ENCODE measurements at places on chromosomes 3 and 15.

GRCh38 chr3:46471371-46471914 is 6.7 kb upstream of the LTF start:
- DNase-seq: no peak

GRCh38 chr3:94179059-94179458 is 116.2 kb downstream of the NSUN3 start:
- no peak for DNase-seq

DNA sequence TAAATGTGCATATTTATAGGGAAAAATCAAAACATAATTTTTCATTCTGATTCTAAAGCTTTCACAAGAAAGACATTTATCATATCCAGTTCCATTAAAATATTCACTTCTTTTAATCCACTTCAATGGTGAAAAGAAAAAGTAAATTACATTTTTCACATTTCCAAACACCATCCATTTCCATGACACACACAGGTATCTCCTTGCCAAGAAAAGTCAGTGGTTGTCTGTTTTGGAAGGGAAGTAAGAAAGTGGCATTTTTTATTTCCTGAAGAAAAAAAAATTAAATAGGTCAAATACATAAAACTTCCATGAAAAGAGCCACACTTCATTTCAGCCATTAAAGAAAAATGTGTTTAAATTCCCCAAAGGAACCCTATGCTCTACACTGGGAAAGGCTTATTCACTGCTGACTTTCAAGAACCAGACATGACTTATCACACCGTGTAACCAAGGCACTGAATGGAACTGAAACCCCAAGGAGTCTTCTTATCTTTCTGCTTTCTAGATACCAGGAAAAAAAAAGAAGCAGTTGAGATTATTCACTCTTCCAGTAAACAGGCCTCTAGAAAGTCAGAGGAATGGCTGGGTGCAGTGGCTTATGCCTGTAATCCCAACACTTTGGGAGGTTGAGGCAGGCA is 44.5 kb downstream of the OSBPL10 start:
- DNase-seq: no peak

GRCh38 chr15:73318463-73319351 is 50.1 kb downstream of the HCN4 start:
- peak; percentile 41 for DNase-seq

GRCh38 chr3:180981912-180982311 is 7.6 kb downstream of the DNAJC19 start:
- no peak for DNase-seq

GRCh38 chr3:151827816-151828215 is 13.9 kb downstream of the AADAC start:
- no peak for DNase-seq

DNA sequence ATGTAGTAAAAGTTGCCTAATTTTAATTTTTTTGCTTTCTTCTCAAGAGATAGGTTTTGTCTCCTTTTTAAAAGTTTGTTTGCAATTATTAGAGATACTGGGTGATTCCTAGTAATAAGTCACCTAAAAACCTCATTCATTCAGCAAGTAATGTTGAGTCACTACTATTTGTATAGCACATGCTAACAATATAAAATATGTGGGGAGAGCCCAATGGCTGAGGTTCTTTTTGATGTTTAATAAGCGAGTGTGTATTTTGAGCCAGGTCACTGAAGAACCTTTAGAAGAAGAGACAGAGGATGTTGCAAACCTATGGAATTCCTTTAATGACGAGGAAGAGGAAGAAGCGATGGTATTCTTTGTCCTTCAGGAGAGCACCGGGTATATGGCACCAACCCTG is 123.7 kb upstream of the CHRM5 start:
- DNase-seq: no peak

DNA sequence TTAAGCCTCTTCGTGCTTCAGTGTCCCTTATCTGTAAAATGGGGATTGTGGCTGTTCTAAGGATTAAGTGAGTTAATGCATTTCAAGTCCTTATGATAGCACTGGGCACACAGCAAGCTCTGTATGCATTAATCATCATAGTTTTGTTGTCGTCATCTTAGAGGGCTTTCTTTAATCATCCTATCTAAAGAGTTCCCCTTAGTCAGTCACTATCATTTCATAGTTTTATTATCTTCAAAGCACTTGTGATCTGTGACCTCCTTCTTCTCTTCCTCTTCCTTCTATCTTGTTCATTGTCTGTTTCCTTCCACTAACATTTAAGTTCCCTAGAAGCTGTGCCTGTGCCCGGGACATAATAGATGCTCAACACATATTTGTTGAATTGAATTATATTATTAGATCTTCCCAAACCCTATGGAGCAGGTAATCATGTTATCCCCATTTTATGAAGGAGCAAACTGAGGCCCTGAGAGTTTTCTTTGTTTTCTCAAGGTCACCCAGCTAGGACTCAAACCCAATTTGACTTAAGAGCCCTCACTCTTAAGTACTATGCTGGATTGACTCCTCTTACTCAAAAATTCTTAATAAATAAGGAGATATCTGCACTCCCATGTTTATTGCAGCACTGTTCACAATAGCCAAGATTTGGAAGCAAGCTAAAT is 24.1 kb downstream of the DUOX2 start:
- DNase-seq: no peak

DNA sequence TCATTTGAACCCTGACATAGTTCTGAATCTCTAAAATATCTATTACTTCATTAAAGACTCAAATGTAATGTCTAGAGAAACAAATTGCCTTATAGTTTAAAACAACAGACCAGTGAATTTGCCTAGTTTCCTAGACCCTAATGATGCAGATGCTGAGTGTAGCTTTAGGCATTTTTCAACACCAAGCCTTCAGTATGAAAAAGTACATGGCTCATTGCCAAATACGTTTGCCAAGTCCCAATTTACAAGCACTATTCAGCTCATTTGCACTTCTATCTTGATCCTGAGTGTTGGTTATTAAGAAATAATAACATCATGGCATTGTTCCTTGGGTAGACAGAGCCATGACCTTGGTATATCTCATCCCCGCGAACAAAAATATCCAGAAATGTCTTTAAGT is 46.8 kb downstream of the EOMES start:
- no peak for DNase-seq

Measured in renal pelvis (tissue), 12 donors.